Purkinje cell (primary cell): ENCODE measurements at places on chromosomes 3 and 15. TPM values are rescaled to one million over a fixed set of nuclear protein-coding genes. Genes with fewer than 3 reads are reported as not detected.

Gene LIPC
- polyA plus RNA-seq: not detected in 2 replicates

Gene RTP1
- 2.0 TPM in 1 of 2 replicates, not detected in the other for polyA plus RNA-seq

Gene SFMBT1
- 1.1 and 1.5 TPM in 2 replicates for polyA plus RNA-seq

Gene PLCH1
- 1.7 and 2.3 TPM in 2 replicates for polyA plus RNA-seq

Gene SPESP1
- 2.8 and 22.1 TPM in 2 replicates for polyA plus RNA-seq

Gene CHAC1
- polyA plus RNA-seq: 3.4 and 4.8 TPM in 2 replicates

Gene ELL3
- not detected in 2 replicates for polyA plus RNA-seq

Gene SYNPR
- 8.6 and 36.9 TPM in 2 replicates for polyA plus RNA-seq

Gene CPLX3
- 2.4 TPM in 1 of 2 replicates, not detected in the other for polyA plus RNA-seq

Gene ANKRD63
- not detected in 2 replicates for polyA plus RNA-seq

Gene NCKIPSD
- polyA plus RNA-seq: 8.5 and 10.9 TPM in 2 replicates
